ENCODE measurements at places on chromosomes 3 and 15.

- no peaks in the 10 kb centered on the region for H3K4me1 ChIP-seq
- no peaks in the 10 kb centered on the region for H3K27me3 ChIP-seq
- peak overlapping the region; percentile 7 for H3K27ac ChIP-seq
- H3K36me3 ChIP-seq = no peaks in the 10 kb centered on the region
- no peak overlapping the region for H3K4me3 ChIP-seq
- DNase-seq = no peak
Measured at GRCh38 chr3:111763968-111764367, 95.1 kb upstream of the PHLDB2 start.

DNA sequence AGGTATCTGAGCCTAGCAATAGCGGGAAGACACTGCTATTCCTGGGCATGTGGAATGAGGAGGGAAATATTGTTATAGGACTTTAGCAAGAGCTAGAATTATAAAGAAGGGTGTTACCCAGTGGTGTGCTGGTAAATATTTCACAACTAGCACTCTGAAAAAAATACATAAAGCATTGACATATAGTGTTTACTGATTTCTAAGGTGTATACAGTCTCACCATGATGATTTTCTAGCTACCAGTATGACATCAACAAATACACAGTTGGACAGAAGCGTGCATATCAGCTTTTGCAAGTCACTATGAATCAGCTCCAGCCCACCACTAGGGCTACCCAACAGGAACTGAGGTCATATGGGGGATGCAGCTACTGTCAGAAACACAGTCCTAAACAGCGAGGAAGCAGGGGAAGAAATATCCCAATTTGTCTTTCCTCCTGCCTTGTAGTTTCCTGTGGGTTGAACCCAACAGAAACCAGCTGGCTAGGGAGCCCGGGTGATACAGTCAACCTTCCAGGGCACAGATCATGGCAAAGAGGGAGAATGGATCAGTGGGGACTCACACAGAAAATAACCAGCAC, 39.6 kb downstream of the HGD start:
- DNase-seq = no peak
- H3K27ac ChIP-seq = no peak overlapping the region
- no peaks in the 10 kb centered on the region for H3K36me3 ChIP-seq
- no peak overlapping the region for H3K4me3 ChIP-seq

- no peak overlapping the region for H3K4me3 ChIP-seq
- DNase-seq = no peak
- H3K27me3 ChIP-seq = no peaks in the 10 kb centered on the region
- H3K4me1 ChIP-seq = no peaks in the 10 kb centered on the region
- no peaks in the 10 kb centered on the region for H3K36me3 ChIP-seq
Measured at GRCh38 chr3:9100513-9100894, 137.2 kb upstream of the RAD18 start.

GRCh38 chr15:94069844-94070243, 161.5 kb upstream of the MCTP2 start:
- DNase-seq = no peak
- no peaks in the 10 kb centered on the region for H3K4me1 ChIP-seq
- H3K36me3 ChIP-seq = no peaks in the 10 kb centered on the region
- no peaks in the 10 kb centered on the region for H3K27me3 ChIP-seq

GRCh38 chr15:84982301-84982920, 755 bp downstream of the PDE8A start:
- peak; percentile 24 for DNase-seq
- H3K4me3 ChIP-seq = peak overlapping the region; percentile 59

DNA sequence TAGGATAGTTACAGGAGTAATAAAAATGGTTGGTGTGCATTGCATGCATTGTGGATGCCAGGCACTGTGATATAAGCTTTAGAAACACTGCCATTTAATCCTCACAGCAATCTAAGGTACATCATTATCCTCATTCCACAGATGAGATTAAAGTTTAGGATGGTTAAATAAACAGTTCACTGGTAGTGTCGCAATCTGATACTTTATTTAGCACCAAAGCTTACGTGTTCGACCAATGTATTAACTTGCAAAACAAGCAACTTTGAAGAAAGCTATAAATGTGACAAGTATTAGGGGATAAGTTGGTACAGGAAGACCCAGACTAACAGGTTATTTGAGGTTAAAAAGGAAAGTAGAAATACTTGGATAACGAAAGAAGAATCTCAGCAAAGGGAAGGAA, 150.5 kb upstream of the ZNF385D start:
- no peak overlapping the region for H3K27ac ChIP-seq
- no peaks in the 10 kb centered on the region for H3K27me3 ChIP-seq
- no peak for DNase-seq
- H3K36me3 ChIP-seq = no peaks in the 10 kb centered on the region
- H3K4me3 ChIP-seq = no peak overlapping the region

GRCh38 chr15:52378746-52379394, 83.3 kb upstream of the MYO5C start:
- H3K27ac ChIP-seq = no peak overlapping the region
- H3K36me3 ChIP-seq = peaks cover 16% of the 10 kb centered on the region
- H3K4me1 ChIP-seq = no peaks in the 10 kb centered on the region
- H3K27me3 ChIP-seq = no peaks in the 10 kb centered on the region

GRCh38 chr15:75891895-75892294, 11.8 kb upstream of the FBXO22 start:
- H3K27ac ChIP-seq = no peak overlapping the region
- H3K4me3 ChIP-seq = no peak overlapping the region
- no peaks in the 10 kb centered on the region for H3K27me3 ChIP-seq
- H3K4me1 ChIP-seq = no peaks in the 10 kb centered on the region

GRCh38 chr3:68893600-68894239, 38.6 kb downstream of the TAFA4 start:
- no peak overlapping the region for H3K4me3 ChIP-seq
- DNase-seq = no peak
- no peaks in the 10 kb centered on the region for H3K4me1 ChIP-seq
- no peaks in the 10 kb centered on the region for H3K36me3 ChIP-seq
- no peaks in the 10 kb centered on the region for H3K27me3 ChIP-seq

GRCh38 chr15:99929266-99929665, 196.0 kb upstream of the LYSMD4 start:
- DNase-seq = no peak
- H3K4me1 ChIP-seq = peaks cover 4% of the 10 kb centered on the region
- H3K36me3 ChIP-seq = no peaks in the 10 kb centered on the region
- no peak overlapping the region for H3K4me3 ChIP-seq
- H3K27ac ChIP-seq = no peak overlapping the region

DNA sequence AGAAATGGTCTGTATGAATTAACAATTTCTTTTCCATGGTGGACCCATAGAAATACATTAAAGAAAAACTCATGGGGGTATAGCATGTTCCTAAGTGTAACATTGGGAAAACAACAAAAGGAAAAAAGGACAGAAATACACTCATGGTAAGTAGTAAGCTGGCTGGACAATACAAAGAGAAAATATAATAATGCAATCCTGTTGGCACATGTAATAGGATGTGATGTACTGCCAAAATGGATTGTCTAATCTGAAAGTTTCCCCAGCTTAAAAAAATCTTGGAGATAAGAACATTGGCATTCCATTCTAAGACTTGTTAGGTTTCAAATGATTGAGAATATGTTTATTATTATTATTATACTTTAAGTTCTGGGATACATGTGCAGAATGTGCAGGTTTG, 128.1 kb downstream of the MBNL1 start:
- no peaks in the 10 kb centered on the region for H3K36me3 ChIP-seq
- peaks cover 48% of the 10 kb centered on the region for H3K4me1 ChIP-seq
- H3K27ac ChIP-seq = no peak overlapping the region

- H3K4me1 ChIP-seq = no peaks in the 10 kb centered on the region
- no peak overlapping the region for H3K27ac ChIP-seq
- peaks cover 3% of the 10 kb centered on the region for H3K36me3 ChIP-seq
- H3K27me3 ChIP-seq = no peaks in the 10 kb centered on the region
Measured at GRCh38 chr3:45499529-45499928, 95.0 kb upstream of the LIMD1 start.

DNA sequence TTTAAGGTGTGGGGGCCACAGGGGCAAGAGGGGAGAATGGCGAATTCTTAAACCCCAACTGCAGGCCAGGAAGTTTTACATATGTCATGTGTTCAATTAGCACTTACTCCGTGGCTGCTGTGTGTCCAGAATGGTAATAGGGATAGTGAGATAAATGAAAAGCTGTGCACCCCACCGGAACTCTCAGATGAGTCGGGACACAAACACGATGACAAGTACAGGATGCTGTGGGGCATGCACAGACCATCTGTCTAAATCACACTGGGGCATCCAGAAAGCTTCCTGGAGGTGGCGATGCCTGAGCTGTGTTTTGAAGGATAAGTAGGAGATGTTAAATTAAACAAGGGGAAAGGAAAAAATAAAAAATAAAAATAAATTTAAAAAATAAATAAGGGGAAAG, 18.3 kb upstream of the TMEM158 start:
- DNase-seq = no peak
- no peaks in the 10 kb centered on the region for H3K27me3 ChIP-seq
- H3K27ac ChIP-seq = no peak overlapping the region

DNA sequence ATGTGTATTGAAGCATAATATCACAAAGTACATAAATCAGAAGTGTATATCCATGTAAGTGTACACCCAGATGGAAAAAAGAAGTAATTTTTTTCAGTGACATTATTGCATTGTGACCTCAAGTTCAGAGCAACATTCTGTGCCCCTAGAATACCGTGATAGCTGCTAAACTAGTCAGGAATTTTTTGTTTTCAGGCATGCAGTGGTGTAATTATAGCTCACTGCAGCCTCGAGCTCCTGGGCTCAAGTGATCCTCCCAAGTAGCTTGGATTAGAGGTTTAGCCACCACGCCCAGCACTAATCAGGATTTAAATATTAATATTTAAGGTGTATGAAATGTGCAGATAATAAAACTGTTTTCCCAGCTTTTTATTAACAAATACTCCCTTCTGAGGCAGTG, 25.5 kb downstream of the SEC62 start:
- no peaks in the 10 kb centered on the region for H3K27me3 ChIP-seq
- no peak overlapping the region for H3K27ac ChIP-seq
- peaks cover 29% of the 10 kb centered on the region for H3K36me3 ChIP-seq
- DNase-seq = no peak
- H3K4me3 ChIP-seq = no peak overlapping the region

- no peak for DNase-seq
- peaks cover 11% of the 10 kb centered on the region for H3K4me1 ChIP-seq
- H3K27ac ChIP-seq = no peak overlapping the region
- H3K4me3 ChIP-seq = no peak overlapping the region
Measured at GRCh38 chr3:176807938-176808337, 389.3 kb downstream of the TBL1XR1 start.

Measured in thyroid gland (tissue), 4 donors.